ENCODE measurements at places on chromosomes 7 and 10. TPM values are rescaled to one million over a fixed set of nuclear protein-coding genes. Genes with fewer than 3 reads are reported as not detected.

- DNase-seq = no peak
Measured at GRCh38 chr7:107920048-107920772, 29.2 kb downstream of the DLD start.

LIPN gene
- total RNA-seq = not detected

GRCh38 chr7:134362587-134363483, 46.1 kb upstream of the SLC35B4 start:
- no peak for DNase-seq

DNA sequence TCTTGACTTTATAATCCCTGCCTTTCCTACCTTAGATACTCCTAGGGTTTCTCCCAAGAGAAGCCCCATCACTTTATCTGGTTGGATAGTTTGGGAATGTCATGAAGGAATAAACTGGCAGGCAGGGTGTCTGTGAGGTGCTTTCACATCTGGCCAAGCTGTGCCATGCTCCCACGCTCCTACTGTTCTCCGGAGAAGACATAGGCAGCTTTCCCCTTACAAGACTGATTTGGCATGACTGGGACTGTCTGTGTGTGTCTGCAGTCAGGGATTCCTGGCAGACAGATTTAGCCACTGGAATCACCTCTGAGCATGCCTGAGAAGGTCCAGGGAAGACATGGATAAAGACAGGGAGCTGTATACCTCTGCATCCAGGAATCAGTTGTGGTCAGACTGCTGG, 45.3 kb downstream of the HK1 start:
- no peak for DNase-seq

DNA sequence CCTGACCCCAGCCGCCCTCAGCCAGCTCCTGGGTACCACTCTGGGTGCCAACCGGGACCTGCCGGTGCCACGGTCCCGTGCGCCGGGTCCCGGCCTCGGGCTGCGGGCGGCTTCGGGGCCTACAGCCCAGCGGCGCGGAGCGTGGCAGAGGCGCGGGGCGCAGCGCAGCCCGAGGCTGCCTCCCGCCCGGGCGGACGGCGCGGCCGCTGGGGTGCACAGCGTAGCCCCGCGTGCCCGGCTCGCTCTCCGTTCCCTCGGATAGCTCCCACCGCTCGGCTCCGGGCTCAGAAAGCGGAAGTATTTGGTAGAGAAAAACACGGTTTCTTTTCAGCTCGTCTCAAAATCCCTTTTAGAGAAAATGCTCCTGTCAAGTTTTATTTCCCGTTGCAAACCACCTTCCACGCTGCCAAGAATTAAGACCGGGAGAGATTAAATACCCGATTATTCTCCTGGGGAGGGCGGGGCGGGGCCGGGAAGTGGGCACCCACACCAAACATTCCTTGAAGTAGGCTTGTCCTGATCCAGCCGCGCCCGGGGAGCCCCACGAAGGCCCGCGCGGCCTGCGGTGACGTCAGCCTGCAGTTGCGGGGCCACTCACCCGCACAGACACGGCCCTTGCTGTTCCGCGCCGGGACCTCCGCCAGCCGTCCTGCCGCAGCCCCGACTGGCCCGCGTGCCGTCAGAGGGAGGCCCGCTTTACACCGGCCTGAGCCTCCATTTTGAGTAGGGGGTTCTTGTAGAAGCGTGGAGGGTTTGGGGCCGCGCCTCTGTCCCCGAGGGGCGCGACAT, 7.2 kb downstream of the HOXA13 start:
- no peak for DNase-seq

TMEM176B gene
- 25.2 TPM for total RNA-seq

GRCh38 chr10:130339911-130340310, 203.7 kb downstream of the GLRX3 start:
- no peak for DNase-seq

DNA sequence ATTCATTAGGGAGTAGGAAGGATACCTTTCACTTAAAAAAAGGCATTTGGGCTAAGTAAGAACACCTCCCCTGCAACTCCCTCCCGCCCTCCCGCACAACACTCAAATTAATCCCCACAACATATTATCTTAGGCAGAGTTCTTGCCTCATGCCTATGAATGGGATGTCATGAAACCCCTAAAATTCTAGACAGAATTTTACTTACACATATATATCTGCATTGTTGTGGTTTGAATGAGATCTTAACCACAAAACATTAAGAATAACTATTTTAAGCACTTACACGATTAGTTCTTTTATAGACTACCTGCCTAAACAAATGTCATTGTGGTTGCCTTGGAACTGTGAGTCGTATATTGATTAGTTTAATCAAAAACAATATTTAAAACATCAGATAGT, 4.5 kb upstream of the ITGB1 start:
- DNase-seq = no peak

- no peak for DNase-seq
Measured at GRCh38 chr7:93765475-93765874, 125.1 kb downstream of the TFPI2 start.

DNA sequence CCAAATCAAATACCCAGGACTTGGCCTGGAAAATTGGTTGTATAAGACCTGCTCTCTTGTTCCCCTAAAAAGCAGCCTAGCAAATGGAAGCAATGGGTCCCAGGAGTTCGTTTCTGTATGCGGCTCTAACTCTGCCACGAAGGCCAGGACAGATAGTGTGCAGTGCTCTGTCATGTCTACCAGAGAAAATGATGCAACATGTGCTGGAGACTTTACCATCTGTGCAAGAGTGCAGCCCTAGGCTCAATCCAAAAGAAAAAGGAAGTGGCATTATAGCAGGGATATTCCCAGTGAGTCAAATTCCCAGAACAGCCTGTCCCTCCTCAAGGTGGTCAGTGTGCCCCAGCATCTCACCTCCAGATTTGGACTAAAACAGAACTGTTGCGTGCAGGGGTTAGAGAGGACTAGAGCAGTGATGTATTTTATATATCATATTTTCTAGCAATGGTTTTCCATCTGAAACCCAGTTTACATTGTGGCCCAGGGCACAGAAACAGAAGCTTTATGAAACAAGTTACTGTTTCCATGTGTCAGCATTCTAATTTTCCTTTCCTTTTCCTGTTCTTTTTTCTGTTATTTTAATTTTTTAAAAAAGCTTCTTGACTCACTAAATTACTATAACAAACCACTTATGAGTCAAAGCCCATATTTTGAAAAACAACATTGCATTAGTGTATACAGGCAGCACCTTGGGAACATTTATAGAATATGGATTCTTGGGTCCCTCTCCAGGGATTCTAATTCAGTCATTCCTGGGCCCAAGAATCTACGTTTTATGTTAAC, 311.2 kb downstream of the RNLS start:
- no peak for DNase-seq

GRCh38 chr7:100576384-100576993, 2.8 kb upstream of the SAP25 start:
- DNase-seq = no peak

GRCh38 chr7:134789967-134790685, 10.7 kb downstream of the CALD1 start:
- no peak for DNase-seq

GRCh38 chr7:37201003-37201875, 247.4 kb downstream of the ELMO1 start:
- DNase-seq = peak; percentile 45

VSTM2A gene
- total RNA-seq = not detected

DNA sequence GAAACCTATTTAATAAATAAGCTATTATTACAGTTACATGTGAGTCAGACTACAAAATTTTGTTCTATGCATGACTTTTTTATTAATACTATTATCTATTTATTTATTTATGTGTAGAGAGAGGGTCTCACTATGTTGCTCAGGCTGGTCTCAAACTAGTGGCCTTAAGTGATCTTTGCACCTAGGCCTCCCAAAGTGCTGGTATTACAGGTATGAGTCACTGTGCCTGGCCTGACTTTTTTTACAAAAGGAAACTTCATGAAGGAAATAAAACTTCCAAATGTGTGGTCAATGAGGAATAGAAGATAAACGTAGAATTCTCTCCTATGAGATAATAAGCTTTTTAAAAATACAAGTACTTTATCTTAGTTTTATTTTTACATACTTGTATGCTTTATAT, 19.0 kb downstream of the COL28A1 start:
- DNase-seq = no peak

DNA sequence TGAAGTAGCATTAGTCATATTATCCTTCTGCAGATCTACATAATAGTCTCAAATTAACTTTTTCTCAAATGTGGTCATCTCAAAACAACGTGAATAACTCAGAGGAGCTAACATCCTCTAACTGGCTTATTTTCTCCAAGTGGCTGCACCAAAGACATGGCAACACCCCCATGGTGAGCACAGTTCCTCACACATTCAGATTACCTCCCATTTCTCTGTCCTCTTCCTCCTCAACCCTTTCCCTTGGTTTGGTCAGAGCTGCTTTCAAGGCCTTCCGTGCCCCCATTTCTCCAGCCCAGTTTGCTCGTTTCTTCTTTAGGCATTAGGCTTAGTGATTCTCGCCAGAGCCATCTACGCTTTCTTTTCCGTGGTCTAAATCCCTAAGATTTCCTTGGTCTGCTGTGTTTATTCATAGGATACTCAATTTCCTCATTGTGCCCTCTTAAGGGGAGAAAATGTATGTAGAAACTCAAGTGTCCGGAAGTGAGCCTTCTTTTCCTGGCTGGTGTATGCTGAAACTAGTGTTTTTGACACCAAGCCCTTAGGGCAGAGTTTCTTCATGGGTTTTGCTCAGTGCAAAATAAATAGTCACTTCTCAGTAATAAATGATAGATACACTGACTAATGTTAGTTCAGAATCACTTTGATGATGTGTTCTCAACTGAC, 2.6 kb downstream of the MET start:
- DNase-seq = no peak

DNA sequence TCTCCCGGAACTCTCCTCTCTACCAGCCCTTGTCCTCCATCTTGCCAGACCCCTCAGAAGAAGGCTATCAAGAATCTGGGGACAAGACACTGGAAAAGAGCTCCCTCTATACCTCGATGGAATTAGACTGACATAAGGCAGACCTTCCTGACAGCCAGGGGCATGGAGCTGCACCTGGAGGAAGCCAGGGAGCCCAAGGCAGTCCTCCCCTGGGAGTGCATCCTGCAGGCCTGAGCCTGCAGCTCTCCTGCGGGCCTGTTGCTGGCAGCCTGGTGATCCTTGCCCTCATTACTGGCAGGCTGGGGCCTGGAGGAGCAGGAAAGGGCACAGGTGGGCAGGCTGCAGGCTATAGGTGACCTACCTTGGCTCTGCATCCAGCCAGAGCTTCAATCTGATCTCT, 323.4 kb downstream of the GRID1 start:
- no peak for DNase-seq

GRCh38 chr7:116697761-116698160, 25.8 kb downstream of the MET start:
- no peak for DNase-seq

GPRIN2 gene
- 4.8 TPM for total RNA-seq

Data from thoracic aorta (tissue), 2 donors.